ENCODE measurements at places on chromosomes 7 and 10.

DNA sequence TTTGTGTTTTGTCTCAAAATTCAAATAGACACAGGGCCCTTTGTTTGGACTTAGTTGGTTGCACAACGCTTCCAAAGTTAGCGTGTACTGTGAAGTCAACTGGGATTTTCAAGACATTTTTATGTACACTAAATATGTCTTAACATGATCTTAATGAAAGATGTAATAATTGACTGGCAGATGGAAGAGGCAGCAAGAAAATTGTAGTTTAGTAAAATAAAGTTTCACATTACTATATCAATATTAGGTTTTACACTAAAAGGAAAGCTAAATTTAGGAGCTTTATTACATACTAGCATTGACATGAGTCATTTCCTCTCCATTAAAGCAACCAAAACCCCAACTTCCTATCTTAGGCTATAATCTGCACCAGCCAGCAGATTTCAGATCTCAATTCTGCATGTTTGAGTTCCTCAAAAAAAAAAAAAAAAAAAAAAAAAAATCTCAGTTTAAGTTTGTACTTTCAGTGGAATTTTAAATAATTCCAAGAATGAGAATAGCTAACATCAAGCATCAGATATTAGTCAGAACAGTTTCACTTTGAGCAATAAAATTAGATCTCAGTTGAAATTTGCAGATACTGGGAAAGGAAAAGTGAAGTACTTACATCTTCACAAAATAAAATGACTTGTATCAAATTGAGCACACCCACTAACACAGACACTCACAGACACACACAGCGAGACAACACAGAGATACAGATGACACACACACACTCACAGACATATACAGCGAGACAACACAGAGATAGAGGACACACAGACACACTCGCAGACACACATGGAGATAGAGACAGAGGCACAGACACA is 346.6 kb upstream of the KLF6 start:
- DNase-seq: peak; percentile 45

- peak; percentile 23 for DNase-seq
Observed at GRCh38 chr10:114499630-114500190, 95.4 kb upstream of the AFAP1L2 start.

GRCh38 chr10:130807721-130808120 is 503.8 kb downstream of the TCERG1L start:
- DNase-seq: peak; percentile 15

DNA sequence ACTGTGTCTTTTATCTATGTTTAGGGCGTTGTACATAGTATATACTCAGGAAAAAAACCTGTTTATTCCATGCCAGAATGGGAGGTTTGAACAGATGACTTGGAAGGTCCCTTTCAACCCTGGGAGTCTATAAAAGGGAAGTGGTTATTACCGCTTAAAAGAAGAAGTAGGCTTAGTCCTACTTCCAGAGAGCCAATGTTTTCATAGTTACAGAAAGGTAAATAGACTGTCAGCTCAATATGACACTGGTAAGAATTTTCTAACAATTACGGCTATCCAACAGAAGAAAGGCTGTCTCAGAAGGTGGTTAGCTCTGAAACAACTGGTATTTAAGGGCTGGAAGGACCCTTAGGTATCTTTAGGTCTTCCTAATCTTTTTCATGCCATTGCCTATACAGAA is 1.1 kb upstream of the TFAM start:
- DNase-seq: peak; percentile 50

DNA sequence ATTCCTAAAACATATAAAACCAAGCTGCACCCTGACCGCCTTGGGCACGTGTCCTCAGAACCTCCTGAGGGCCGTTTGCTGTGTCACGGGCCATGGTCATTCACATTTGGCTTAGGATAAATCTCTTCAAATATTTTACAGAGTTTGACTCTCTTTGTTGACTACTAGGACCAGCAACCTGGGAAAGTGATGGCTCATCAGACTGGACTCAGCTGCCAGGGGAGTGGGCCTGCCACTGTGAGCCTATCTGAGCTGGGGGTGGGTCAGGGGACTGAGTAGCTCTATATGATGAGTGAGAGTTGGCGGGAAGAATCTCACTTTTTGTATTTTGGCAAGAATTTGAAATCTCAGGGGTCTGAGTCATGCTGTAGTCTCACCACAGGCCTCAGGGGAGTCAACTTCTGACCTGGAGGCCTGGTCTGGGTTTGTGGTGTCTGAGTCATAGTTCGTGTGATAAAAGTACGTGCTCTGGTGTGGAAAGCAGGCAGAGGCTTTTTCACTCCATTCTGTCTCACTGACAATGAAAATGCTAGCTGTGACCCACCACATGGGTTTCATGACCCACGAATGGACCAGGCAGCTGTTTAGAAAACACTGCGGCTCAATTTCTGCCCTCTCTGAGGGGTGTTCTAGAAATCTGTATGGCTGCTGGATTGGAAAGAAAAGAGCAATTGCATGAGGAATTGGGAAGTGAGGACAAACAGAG is 4.2 kb upstream of the UPP1 start:
- DNase-seq: peak; percentile 83

DNA sequence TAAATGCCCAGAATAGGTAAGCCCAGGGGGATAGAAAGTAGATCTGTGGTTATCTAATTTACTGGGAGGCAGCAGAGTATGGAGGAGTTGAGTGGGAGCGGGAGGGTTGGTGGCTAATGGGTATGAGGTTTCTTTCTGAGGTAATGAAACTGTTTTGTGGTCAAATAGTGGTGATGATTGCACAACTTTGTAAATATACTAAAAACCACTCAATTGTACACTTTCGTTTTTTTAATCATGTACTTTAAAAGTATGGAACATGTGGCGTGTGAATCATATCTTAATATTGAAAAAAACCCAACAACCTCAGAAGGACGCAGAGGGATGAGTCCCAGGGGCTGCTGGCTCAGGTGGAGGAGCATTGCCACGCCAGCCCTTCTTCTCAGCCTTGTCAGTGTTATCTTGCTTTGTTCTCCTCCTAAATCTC is 118.1 kb downstream of the WDR11 start:
- no peak for DNase-seq

DNA sequence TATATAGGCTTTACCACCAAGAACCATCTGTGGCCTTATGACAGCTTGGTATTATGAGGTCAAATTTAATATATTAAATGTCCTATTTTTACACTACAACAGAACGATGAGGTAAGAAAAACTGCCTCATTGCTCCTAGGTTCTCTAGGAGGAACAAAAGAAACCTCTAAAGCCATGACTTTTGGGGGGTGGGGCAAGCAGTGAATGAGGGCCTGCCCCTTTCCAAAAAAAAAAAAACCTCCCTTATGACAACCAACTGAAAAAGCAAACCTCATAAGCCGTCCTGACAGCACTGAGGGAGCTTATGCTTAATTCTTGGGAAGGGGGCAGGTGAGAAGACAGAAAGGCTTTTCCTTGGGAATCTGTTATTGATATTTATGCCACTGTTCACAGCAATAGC is 116.6 kb downstream of the KMT2E start:
- DNase-seq: no peak

- no peak for DNase-seq
Observed at GRCh38 chr7:158279539-158280447, 307.8 kb downstream of the PTPRN2 start.

- DNase-seq: no peak
Observed at GRCh38 chr7:2191016-2191415, 41.7 kb downstream of the MAD1L1 start.

- no peak for DNase-seq
Observed at GRCh38 chr7:87058744-87059524, 520 bp downstream of the ELAPOR2 start.
